ENCODE measurements at places on chromosomes 3 and 15.

- no peak for DNase-seq
These were observed 9.1 kb upstream of the CALML4 start for GRCh38 chr15:68213991-68214837.

- DNase-seq, result no peak
These were observed 62.5 kb downstream of the MYO5A start for GRCh38 chr15:52466134-52466701.

- DNase-seq, result no peak
These were observed 19.7 kb downstream of the ZWILCH start for GRCh38 chr15:66524838-66525237.

DNA sequence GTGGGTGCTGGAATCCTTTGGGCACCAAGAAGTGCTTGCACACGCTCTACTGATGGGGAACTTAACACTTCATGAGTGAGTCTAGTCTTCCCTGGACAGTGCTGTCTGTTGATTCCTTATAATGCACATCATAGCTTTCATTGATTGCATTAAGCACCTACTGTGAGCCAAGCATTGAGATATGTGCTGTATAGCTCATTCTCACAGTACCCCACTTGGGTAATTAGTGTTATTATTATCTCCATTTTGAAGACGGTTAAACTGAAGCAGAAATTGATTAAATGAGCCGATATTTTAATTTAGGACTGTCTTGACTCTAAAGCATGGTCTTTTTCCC lies 504 bp upstream of the PDHB start:
- DNase-seq, result no peak

DNA sequence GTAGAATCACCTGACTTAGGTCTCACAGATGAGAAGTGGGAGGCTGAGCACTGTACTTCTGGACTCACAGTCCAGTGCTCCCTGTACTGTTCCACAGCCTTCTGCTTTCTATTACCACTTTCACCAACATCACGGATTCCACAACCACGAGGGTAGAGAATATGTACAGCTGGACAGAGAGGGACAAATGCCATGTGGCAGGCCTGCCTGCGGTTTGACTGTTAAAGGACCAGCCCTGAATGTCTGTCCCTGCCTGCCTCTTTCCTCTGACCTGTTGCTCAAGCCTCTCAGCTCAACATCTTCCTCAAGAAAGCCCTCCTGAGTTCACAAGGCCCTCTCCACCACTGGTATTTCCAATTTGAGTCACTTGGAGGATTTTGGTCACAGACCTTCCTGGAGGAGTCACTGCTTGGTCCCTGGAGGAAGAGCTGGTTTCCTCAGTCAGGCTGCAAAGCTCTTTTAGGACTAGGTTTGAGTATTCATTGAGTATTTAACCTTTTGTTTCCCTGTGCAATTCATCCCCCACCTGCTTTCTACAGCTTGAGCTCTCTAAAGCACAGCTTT lies 49.1 kb downstream of the RAB11A start:
- no peak for DNase-seq

DNA sequence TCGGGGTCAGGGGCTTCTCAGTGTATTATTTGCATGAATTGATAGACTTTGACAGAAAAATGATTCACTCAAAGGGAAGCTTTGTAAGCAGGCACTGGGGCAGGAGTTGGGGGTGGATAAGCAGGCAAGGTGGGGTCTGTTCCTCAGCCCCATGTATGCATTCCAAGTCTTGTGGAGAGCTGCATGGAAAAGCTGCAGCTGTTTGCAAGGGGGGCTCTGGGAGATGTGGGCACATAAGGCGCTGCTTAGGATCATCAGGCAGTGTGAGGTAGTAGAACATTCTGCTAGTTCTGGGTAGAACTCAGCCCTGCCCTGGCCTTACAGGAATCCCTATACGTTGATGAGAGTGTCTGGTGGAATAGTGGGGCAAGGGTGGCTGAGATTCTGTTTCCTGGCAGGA lies 154.2 kb upstream of the LRIG1 start:
- DNase-seq, result no peak

- no peak for DNase-seq
These were observed 325.2 kb downstream of the DIPK2A start for GRCh38 chr3:144296808-144297207.

- no peak for DNase-seq
These were observed 9.9 kb downstream of the LOXL1 start for GRCh38 chr15:73936181-73936580.

DNA sequence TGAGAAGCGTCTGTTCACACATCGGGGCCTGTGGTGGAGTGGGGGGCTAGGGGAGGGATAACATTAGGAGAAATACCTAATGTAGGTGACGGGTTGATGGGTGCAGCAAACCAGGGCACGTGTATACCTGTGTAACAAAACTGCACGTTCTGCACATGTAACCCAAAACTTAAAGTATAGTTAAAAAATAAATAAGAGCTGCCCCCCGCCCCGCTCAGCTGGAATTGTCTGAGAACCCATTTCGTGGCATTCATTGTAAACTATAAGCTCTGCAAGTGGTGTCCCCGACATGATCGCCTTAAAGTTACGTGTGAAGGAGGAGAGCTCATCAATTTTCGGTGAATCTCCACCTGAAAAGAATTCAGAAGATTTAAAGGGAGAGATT lies 7.3 kb upstream of the LIPH start:
- no peak for DNase-seq

DNA sequence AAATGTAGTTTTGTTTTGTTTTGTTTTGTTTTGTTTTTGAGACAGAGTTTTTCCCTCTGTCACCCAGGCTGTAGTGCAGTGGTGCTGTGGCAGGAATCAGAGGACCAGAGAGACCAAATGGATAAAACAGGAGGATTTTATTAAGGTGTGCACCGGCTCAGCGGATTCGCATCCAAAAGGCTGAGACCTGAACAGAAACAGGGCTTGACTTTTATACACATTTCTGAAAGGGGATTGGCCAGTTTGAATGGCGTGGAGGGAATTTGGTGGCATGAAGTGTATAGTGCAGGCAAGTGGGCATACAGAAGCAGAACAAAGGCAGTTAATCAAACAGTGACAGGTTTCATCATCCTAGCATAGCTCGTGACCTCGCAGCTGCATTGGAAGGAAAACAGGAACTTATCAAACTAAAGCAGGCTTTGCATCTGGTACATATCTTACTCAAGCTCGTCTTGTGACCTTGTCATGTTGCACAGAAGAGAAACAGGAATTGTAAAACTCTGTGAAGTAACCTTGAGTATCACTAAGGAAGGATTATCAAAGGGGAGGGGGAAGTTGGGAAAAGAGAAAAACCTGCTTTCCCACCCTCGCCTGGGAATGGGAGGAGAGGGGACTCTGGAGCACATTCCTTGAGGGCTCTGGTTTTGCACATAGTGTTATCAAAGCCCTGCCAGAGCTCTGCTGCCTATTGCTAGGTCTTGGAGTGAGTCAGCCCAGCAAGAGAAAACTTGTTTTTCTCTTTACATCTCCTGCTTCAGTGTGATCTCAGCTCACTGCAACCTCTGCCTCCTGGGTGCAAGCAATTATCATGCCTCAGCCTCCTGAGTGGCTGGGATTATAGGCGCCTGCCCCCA lies 38.5 kb downstream of the C3orf62 start:
- no peak for DNase-seq

DNA sequence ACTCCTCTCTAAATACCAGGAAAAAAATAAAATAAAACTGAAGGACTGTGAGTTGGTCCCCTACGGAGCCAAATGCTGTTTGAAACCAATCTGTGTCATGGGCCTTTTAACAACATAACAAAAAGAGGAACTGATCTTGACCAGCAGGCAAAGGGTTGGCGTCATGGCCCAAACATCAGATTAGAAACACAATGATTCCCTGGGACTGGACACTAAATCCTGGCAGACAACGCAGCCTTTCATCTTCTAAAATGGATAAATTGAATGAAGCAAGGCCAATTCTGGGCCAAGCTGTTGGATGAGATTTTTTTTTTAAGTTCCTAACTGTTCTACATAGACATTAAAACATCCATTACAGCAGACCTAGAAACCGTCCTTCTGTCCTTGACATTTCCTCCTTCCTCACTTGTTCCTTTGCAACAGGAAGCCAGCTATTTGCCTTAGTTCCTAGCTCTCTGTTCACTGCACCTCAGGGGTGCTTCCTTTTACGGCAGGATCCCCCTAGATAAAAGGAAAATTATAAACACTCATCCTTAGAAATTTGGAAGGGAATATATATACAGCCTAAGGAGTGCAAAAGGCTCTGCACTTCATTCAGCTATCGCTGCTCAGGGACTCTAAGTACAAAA lies 21.6 kb upstream of the TAFA4 start:
- no peak for DNase-seq

DNA sequence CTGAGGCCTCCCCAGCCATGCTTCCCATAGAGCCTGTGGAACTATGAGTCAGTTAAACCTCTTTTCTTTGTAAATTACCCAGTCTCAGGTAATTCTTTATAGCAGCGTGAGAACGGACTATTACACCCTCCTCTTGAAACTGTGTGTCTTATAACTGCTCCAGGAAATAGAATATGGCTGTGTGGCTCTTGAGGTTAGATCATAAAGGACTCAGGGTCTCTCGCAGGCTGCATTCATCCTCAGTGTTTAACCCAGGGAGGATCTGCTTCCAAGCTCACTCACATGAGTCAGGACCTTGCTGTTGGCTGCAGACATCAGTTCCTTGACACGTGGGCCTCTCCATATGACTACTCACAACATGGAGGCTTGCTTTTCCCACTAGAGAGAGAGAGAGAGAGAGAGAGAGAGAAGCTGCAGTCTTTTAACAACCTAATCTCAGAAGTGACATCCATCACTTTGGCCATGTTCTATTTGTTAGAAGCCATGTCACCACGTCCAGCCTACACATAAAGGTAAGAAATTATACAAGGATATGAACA lies 114.3 kb upstream of the UBE2E1 start:
- DNase-seq, result no peak

DNA sequence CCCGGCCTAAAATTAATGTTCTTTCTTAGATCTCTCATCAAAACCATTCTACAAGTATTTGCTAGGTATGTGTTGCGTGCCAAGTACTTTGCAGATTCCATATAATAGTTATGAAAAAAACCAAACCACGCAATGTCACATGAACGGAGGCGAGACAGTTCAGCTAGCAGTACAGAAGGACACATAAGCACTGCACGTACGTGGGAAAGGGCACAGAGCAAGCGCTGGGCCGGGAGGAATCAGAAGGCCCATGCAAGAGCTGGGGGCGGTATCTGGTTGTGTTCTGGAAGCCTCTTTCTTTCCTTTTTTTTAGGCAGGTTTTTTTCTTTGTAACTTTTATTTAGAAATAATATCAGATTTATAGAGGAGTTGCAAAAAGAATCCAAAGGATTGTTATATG lies 11.3 kb downstream of the PDIA5 start:
- no peak for DNase-seq

DNA sequence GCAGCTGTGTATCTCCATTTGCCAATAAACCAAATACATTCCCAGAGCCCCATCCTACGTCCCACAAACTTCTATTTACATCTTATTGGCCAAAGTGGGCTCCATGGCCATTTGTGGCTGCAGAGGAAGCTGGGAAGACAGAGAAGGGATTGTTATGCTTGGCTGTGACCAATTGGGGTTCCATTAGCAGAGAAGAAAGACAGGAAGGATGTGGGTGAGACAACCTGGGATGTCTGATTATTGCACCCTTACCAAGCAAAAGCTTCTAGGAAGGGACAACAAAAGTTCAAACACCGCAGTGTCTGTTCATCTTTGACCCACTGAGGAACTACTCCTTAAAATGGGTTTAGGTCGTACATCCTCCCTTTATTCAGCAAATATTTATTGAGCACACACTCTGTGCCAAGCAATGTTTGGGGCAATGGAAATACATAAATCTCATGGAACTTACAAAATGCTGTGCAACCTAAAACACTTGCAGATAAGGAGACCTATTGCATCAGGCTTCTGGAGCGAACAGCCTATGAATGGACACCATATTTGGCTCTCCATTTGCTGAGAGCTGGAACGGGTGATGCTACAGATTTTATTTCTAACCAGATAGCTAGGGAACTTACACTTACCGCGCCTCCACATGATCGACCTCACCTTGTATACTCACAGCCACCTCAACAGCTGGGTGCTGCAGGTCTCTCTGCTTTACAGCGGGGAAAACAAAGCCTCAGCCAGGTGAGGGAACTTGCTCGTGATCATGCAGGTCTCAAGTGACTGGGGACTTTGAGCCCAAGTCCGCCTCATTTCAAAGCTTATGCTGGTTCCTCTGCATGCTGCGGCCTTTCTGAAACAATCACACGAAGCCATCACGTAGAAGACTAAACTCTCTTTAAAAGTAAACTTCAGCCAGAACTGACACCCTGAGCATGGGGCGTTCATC lies 21.4 kb upstream of the NR2E3 start:
- no peak for DNase-seq

- DNase-seq, result no peak
These were observed 70.2 kb upstream of the CD96 start for GRCh38 chr3:111471831-111472230.

- peak; percentile 76 for DNase-seq
These were observed 198.1 kb downstream of the MBNL1 start for GRCh38 chr3:152466784-152467183.

DNA sequence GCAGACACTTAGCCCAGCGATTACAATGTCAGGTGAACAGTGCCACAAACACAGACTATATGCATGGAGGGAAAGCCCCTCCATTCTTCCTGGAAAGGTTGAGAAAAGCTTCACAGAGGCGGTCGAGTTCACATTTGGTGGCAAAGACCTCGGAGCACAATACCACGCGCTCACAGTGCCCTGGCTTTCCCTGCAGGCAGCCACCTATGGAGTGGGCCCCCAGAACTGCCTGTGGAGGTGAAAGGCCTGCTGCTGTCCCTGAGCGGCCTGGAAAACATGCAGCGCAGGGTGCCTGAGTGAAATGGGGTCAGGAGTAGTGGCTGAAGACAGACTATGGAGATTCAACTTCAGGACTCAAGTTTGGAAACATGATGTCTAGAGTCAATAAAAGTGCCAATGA lies 26.9 kb downstream of the PDIA5 start:
- DNase-seq, result no peak

DNA sequence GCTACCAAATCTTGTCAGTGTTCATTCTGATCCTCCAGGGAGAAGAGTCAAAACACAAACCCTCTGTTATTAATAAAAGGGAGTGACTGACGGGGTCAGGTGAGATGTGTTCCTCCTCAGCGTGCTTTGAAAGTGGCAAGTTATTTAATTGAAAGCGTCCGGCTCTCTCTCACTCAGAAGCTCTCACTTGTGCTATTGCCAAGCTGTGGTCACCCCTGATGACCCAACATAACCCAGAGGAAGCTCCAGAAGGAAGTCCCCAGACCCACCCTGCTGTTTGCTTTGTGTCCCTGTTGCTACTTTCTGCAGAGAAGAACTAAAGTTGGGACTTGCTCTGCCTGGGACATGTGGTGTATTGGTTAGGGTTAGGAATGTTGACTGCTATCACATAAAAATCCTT lies 235.6 kb downstream of the EDEM1 start:
- DNase-seq, result no peak

- DNase-seq, result no peak
These were observed 55.0 kb downstream of the TMEM44 start for GRCh38 chr3:194577986-194578905.

GRCh38 chr3:131623431-131623830 lies 120.7 kb upstream of the MRPL3 start:
- no peak for DNase-seq

DNA sequence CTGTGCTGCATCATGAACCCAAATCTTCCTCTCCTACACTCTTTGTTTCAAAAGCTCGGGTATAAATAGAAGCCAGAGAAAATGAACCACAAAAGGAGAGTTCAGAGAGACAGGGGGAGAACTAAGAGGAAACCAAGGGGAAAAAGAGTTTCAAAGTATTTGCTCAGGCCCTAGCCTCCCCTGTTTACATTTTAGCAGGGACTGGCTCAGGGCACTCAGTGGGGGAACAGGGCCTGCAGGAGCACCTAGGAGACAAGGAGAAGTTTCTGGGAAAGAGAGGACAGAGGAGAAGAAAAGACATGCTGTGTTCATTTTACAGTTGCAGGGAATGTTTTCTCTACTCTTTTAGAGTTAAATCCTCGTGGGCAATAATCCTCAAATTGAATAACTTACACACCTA lies 8.5 kb upstream of the IL17RD start:
- no peak for DNase-seq
